ENCODE measurements at places on chromosomes 12 and 14. TPM values are rescaled to one million over a fixed set of nuclear protein-coding genes. Genes with fewer than 3 reads are reported as not detected.

The ESRRB gene
- not detected for total RNA-seq

The ABCC9 gene
- total RNA-seq = not detected

The MSI1 gene
- total RNA-seq = 0.22 TPM

The EAPP gene
- 36.4 TPM for total RNA-seq

The CACNA1C gene
- 0.04 TPM for total RNA-seq

The COX8C gene
- total RNA-seq = not detected

The RTN1 gene
- total RNA-seq = 0.13 TPM

The GLI1 gene
- 0.55 TPM for total RNA-seq

The ACOT4 gene
- total RNA-seq = 4.0 TPM

The SYNJ2BP gene
- total RNA-seq = 7.2 TPM

The MYRFL gene
- total RNA-seq = not detected

The VASH1 gene
- total RNA-seq = 5.7 TPM

The PLCZ1 gene
- total RNA-seq = not detected

The TBC1D30 gene
- 1.7 TPM for total RNA-seq

The SERPINA3 gene
- not detected for total RNA-seq

The SYCP3 gene
- total RNA-seq = 0.22 TPM

The FAIM2 gene
- total RNA-seq = 0.44 TPM

The ZNF664 gene
- total RNA-seq = 75.8 TPM

The NPC2 gene
- 17.1 TPM for total RNA-seq

The BICDL1 gene
- 109 TPM for total RNA-seq

The KRT7 gene
- 5.6 TPM for total RNA-seq

The LMNTD1 gene
- total RNA-seq = not detected

The CYP46A1 gene
- total RNA-seq = 0.20 TPM

The C1R gene
- 1.7 TPM for total RNA-seq

The WNT1 gene
- not detected for total RNA-seq
